ENCODE measurements at places on chromosomes 4 and X.

GRCh38 chr4:112001041-112001440 is 144.2 kb upstream of the FAM241A start:
- no peak for DNase-seq

DNA sequence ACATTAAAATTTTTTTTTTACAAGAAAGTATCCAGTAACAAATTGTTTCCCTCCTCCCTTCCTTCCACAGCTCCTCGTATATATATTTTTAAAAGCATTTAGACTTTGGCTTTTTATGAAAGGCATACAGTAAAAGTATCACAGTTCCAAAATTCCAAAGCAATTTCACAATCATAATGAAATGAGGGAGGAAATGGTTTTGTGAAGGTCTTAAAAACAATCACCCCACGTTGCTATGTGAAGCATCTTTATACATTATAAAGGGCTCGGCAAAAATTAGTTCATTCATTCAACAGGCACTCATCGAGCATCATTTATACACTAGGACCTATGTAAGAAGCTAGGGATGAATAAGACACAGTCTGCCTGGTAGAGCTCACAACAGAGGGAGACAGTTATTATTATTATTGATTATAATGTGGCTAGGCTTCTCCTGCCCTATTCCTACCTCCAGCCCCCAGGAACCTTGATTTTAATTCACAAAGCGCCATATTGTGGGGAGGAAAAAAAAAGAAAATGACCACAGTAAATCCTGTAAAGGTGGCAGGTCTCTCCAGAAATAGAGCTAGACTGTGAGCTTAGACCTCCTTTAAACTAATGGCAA is 239.9 kb downstream of the MAML3 start:
- no peak for DNase-seq

GRCh38 chrX:118116713-118117550 is at the start of gene KLHL13:
Gene KLHL13, minus strand, starts transcription at chrX:118116810. Its CDS starts 88,337 bp downstream, at chrX:118028473.
- DNase-seq = no peak

DNA sequence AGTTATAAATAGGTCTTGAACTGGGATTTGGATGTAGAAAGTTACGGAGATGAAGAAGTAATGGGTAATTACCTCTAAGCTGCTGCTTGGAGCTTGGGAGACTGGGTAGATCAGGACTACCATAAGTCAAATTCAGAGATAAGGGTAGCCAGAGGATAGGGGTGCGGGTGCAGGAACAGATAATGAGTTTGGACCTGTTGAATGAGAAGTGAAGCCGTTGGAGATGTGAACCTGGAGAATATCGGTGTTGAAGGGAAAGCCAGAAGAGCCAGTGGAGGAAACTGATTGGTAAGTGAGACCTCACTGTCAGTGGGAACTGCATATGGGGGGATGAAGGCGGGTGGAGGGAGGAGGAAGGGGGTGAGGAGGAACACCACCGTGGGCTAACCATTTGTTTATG is 618 bp upstream of the FOXO4 start:
- DNase-seq = no peak

DNA sequence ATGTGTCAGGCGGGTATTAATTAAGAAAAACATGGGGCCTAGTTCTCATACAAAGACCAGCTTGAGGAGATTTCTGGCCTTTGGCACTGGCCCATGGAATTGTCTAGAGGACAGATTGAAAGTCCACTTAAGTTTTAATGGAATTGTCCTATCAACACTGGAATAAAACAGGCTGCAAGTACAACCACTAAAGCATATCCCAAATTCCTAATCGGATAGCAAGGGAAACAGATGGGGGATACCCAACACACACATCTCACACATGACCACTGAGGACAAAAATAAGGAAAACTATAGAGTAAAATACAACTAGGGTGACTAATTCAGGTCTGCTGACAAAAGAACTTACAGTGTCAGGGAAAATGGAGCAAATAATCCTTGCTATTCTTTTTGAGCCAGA is 167.8 kb downstream of the GASK1B start:
- no peak for DNase-seq
